ENCODE measurements at places on chromosomes 7 and 10.

- no peak for DNase-seq
Measured at GRCh38 chr10:29780096-29780495, 145.3 kb upstream of the SVIL start.

DNA sequence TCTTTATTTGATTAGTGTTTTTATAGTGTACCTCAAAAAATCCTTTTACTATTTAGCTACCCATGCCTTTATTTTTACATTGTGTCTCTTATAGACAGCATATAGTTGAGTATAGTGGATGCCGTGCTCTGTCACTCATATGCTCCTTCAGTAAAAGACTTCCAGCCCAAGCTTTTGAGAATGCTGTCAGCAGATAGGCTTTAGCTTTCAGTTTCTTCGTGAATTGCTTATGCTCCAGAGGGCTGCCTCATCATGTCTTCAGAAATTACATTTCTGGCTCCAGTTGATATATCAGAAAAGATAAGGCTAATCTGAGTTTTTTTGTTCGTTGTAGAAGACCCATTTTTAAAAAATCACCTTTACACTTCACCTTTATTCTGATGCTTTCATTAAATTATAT lies 332.0 kb downstream of the NXPH1 start:
- DNase-seq: no peak

- no peak for DNase-seq
Measured at GRCh38 chr10:86472061-86472460, 49.5 kb downstream of the WAPL start.

DNA sequence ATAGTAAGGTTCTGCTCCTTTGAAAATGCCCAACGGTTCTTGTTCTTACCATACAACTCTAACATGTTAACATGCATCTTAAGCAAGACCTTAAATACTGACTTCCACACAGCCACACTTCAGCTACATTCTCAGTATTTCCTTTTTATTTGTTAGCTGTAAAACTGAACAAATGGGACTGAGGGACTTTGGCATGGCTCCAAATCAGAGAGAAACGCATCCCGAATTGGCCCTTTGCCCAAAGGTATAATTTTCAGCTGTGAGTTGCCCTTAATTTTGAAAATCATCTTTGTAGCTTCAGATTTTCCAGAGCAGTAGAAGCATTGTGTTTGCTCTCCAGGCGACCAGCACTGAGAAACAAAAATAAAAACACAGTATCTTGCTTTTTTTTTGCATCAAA lies 56.4 kb downstream of the NEUROD6 start:
- DNase-seq: no peak

GRCh38 chr7:159158125-159158887 lies 13.6 kb upstream of the VIPR2 start:
- no peak for DNase-seq

DNA sequence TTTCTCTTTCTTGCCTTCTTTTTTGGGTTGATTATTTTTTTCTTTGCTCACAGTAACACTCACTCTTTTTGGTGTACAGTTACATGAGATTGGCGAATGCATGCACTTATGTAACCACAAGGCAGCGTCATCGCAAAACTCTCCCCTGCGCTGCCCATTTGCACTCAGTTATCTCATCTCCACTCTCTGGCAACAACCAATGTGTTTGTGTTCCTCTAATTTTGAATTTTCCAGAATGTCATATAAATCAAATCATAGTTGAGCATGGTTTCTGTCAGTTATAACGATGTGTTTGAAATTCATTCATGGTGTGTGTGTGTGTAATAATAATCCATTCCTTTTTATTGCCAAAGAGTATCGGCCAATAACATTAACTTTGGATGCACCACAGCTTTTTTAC lies 23.0 kb upstream of the IGFBP3 start:
- no peak for DNase-seq

DNA sequence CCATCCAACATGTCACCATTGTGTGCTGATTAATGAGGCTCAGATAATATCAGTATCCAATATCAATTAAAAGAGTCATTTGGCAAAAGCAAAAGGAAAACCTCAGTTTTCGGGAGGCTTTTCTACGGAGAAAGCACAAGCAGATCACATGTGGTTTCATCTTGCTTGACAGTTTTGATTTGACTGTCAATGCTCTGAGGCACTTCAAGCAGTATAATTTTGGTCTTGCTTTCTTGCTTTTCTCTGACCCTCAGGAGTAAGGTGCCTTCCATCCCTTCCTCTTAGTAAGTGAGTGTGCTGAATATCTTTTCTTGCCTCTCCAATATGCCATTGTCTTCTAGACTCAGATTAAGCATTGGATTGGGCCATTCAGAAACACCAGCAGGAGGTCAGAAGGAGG lies 115.5 kb upstream of the CALCR start:
- DNase-seq: no peak

DNA sequence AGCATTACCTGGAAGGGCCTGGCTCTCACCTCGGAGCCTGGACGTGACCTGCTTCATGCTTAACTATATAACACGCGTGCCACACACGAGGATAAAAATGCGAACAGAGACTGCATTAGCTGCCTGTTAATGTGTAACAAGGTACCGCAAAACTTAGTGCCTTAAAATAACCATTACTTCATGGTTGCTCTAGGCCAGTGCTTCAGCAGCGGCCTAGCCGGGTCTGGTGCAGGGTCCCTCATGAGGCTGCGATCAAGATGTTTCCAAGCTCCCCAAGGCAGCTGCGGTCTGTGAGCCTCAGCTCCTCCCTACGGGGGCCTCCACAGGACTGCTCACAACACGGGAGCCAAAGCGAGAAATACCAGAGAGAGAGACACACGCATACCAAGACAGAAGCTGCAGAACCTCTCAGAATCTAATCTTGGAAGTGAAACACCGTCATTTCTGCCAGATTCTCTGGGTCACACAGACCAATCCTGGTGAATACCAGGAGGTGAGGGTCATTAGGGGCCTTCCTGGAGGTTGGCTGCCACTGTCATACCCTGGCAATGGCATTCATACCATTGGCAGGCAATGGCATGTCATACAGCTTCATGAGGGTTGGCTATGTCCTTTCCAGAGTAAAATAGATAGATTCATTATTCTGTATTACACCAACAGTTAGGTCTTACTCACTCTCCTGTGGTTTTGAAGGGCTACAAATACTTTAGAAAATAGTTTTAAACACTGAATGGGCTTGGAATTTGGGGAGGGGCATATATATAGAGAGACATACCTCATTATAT lies 94.5 kb downstream of the HIPK2 start:
- peak; percentile 64 for DNase-seq

DNA sequence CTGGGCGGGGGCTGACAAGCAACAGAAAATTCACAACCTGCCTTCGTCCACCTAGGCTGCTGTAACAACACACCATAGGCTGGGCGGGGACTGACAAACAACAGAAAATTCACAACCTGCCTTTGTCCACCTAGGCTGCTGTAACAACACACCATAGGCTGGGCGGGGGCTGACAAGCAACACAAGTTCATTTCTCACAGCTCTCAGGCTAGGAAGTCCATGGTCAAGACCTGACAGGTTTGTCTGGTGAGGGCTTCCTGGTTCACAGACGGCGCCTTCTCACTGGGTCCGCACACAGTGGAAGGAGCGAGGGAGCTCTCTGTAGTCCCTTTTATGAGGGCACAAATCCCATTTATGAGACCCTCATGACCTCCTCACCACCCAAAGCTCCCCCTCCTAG lies 52.2 kb downstream of the DIP2C start:
- no peak for DNase-seq

DNA sequence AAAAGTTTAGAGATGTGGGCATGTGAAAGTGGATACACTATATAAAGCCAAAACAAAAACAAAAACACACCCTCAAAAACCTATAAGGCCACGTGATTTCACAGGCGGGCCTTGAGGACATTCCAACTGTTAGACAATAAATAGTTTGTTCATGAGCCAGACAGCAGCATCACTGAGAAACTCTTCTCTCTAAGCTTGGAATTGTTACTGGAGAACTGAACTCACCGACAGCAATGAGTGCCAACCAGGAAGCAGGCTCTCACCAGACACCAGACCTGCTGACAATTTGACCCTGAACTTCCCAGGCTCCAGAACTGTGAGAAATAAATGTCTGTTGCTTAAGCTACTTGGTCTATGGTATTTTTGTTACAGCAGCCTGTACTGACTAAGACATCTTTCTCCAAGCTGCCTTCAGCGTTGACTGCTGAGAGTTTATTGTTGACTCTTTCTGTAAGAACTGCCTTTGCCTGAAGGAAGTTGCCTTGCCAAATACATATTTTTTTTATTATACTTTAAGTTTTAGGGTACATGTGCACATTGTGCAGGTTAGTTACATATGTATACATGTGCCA lies 107.5 kb downstream of the EPDR1 start:
- no peak for DNase-seq

GRCh38 chr7:43481902-43482678 lies 100.8 kb upstream of the STK17A start:
- peak; percentile 59 for DNase-seq

- DNase-seq: no peak
Measured at GRCh38 chr7:76050545-76050944, 2.6 kb downstream of the MDH2 start.

- no peak for DNase-seq
Measured at GRCh38 chr10:44178856-44179255, 206.0 kb downstream of the CXCL12 start.

GRCh38 chr7:17879075-17879661 lies 61.1 kb downstream of the SNX13 start:
- no peak for DNase-seq

DNA sequence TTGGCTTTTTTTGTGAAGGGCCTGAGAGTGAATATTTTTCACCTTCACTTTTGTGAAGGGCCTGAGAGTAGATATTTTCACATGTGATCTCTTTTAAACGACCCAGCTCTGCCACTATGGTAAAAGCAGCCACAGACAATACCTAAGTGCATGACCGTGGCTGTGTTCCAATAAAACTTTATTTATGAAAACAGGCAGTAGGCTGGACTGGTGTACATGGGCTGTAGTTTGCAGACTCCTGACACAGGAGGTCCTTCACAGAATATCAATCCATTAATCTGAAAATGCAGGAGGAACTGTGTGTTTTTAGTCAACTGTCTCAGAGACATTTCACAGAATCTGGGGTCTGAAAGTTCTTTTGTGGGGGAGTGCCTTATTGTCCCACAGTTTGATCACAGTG lies 186.9 kb downstream of the PRKCQ start:
- no peak for DNase-seq

- no peak for DNase-seq
Measured at GRCh38 chr7:95317546-95317945, 6.8 kb downstream of the PON1 start.

DNA sequence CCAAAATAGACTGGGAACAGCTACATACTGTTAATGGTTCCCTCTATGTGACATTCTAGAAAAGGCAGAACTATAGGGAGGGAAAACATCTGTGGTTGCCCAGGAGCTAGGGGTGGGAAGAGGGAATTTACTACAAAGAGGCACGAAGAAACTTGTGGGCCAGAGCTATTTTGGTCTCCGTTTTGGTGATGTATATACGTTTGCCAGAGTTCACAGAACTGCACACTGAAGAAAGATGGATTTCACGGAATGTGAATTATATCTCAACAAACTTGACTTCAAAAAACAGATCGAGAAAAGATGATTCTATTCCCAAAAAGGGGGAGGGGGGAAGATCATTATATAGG lies 386 bp upstream of the AS3MT start:
- DNase-seq: no peak

DNA sequence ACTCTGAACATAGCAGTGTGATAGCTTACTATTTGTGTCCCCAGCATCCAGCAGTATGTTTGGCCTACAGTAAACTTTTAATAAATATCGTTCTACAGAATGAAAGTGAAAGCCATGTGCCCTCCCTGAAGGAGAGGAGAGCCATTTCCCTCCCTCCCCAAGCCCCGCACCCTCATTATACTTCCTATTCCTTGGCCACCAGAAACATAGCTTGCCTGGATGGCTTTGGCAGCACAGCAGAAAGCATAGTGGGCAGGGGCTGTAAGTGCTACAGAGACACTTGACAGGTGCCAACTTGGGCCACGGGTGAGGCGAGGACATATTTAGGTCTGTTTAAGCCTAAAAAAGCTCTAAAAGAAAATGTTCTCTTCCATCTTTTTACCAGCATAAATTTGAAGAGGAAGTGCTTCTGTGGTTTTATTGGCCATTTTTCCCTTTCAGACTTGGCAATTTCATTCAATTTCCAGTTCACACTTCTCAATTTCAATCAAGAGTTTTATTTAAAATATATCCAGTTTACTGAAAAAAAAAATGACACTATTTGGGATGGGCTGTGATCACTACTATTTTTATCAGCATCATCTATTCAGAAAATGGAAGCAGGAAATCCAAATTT lies 12.7 kb downstream of the HHEX start:
- DNase-seq: no peak

- DNase-seq: no peak
Measured at GRCh38 chr7:20112696-20113095, 104.5 kb downstream of the MACC1 start.

DNA sequence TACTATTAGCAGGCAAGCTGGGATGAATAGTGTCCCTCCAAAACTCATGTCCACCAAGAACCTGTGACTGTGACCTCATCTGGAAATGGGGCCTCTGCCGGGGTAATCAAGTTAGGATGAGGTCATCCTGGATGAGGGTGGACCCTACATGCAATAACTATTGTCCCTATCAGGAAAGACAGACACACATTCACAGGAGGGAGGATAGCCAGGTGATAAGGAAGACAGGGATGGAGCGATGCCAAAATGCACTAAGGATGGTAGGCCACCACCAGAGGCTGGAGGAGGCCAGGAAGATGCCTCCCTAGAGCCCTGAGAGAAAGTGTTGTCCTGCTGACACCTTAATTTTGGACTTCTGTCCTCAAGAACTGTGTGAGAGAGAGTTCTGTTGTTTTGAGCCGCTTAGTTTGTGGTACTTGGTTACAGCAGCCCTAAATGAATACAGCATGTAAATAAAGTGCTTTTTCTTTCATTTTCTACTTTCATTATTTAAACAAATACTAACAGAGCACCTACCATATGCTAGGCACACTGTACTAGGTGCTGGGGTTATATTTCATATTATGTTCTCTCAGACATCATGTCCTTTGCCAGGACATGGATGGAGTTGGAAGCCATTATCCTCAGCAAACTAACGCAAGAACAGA lies 111.9 kb downstream of the USP6NL start:
- no peak for DNase-seq
